ENCODE measurements at places on chromosomes 7 and 10.

DNA sequence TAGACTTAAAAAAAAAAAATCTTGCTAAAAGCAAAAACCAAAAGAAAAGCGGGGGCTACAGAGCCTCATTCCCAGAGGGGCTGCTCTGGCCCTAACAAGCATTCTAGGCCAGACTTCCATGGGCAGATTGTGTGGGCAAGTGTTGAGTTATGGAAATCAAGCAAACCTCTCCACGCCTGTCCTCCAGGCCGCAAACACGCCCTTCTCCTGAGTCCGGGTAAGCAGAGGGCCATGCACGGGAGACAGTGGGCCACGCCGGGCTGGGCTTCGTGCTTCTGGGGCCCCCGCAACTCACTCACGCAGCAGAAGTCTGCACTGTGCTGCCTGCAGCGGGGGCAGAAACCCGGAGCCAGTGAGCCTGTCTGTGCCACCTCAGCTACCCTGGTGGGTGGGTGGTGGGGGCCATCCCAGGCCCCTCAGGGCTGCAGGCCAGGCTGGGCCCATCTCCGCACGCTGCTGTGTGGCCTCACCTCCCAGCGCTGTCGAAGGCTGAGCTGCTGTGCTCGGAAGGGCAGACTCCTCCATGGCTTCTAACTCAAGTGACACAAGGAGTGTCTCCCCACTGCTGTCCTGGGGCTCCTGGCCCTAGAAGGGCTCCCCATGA lies 125.6 kb downstream of the FAM53B start:
- DNase-seq: no peak

DNA sequence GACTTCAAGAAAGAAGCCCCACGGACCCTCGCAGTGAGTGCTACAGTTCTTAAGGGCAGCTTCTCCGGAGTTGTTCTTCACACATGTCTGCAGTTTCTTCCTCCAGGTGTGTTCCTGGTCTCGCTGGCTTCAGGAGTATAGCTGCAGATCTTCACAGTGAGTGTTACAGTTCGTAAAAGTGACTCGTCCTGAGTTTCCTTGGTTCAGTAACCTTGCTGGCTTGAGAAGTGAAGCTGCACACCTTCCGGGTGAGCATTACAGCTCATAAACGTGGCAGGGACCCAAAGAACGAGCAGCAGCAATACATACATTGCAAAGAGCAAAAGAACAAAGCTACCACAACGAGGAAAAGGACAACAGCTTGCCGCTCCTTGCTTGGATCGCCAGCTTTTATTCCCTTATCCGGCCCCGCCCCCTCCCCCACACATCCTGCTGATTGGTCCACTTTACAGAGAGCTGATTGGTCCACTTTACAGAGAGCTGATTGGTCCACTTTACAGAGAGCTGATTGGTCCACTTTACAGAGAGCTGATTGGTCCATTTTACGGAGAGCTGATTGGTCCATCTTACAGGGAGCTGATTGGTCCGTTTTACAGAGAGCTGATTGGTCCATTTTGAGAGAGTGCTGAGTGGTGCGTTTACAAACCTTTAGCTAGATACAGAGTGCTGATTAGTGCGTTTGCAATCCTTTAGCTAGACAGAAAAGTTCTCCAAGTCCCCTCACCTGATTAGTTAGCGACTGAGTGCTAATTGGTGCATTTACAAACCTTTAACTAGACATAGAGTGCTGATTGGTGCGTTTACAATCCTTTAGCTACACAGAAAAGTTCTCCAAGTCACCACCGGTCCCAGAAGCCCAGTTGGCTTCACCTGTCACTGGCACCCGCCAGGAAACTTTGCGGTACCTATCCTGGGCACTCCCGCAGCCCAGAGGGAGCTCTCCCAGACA lies 165.3 kb downstream of the AGMO start:
- DNase-seq: no peak

GRCh38 chr10:104899779-104900178 lies 258.7 kb downstream of the SORCS3 start:
- DNase-seq: no peak

DNA sequence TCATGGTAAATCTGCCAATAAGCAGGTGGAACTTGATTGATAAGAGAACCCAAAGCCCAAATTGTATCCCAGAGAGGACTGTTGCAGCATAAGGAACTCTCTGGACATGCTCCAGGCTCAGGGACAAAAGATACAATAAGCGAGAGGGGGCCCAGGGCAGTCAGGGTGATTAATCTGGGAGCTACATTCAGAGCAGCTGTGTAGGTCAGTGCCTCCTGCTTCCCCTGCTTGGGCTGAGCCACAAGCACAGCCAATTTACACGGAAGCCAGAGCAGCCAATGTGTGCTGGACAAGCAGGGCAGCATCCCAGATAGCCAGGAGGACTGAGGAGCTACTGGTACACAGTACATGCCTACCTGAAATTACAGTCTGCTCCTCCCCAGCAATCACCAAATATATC lies 24.2 kb downstream of the MYPN start:
- no peak for DNase-seq

DNA sequence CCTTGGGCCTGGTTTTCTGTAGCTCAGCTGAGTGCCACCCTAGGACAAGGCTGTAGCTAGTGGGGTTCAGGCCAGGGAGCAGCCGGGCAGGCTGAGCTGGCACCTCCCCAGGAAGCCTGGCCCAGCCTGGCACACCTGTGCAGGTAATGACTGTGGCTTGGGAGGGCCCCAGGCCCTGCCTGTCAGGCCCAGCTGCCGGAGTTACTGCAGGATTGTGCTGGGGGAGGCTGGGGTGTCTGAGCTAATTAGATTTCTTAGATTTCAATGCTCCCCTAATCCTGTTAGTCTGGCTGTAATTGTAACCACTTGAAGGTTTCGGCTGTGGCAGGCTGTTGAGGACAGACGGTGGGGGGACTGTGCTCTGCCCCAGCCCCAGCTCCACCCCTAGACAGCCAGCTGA lies 6.0 kb downstream of the ZMIZ1 start:
- no peak for DNase-seq

DNA sequence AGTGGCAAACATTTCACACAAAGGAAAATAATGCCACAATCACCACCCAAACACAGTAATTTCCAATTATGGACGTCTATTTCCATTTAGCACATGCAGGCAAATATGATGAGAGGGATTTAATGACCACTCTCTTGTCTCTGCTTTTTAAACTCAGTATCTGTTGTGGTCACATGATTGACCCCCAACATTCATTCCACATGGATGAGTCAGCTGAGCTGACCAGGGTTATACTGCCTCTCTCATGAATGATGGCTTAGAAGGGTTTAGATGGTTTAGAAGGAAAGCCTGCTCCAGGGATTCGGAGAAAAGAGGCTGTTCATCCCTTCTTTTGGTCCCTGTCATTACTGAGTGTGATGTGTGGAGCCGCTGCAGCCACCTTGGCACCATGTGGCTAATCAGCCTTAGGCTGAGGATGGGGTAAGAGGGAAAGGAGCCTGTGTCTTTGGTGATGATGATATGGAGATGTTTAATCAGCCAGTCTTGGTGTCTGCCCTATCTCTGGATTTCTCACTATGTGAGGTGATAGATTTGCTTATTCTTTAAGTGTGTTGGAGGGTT lies 38.2 kb upstream of the JAKMIP3 start:
- no peak for DNase-seq

- DNase-seq: no peak
Measured at GRCh38 chr7:74093671-74094223, 10.1 kb downstream of the LIMK1 start.

DNA sequence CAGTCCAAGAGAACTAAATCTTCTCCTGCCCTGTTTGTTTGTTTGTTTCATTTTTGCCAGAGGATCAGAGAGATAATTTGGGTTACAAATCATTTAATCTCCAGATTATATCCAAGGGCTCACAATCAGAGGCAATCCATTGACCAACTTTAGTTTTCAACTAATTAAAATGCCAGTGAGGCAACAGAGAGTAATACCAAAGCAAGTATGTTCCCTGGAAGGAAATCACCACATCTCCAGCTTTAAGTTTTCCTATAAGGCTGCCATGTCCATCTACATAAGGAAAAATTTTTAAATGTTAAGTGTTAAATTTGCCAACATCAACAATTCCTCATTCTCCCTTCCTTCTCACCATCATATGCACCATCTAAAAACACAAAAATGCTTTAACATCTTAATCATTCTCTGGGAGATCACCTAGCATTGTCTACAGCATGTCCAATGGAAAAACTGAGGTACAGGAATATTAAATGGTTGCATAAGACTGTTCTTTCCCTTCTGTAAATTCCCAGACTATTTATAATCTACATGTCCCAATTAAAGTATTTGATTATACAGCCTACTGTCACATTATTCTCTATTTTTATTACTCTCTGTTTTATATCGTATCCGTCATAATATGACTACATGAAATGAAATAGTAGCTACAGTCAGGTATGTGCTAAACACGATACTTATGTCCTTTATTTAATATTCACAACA lies 14.1 kb downstream of the USP54 start:
- no peak for DNase-seq

DNA sequence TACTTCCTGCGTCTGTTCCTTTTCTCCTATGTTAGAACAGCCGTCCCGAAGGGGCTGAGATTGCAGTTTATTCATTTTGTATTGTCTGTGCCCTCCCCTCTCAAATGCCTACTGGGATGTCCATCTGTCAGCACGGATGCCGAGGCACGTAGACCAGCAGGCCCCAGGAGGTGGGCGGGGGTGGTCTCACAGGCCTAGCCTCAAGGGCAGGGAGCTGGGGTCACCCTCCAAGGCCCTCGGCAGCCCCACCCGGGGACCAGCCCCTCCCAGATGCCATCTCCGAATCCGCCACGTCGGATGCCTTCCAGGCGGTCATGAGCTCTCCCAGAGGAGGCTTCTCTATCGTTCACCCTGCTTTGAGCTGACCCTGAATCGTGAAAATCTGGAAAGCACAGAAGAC lies 59.7 kb downstream of the ELFN1 start:
- no peak for DNase-seq

- no peak for DNase-seq
Measured at GRCh38 chr7:13748998-13749397, 240.5 kb downstream of the ETV1 start.

DNA sequence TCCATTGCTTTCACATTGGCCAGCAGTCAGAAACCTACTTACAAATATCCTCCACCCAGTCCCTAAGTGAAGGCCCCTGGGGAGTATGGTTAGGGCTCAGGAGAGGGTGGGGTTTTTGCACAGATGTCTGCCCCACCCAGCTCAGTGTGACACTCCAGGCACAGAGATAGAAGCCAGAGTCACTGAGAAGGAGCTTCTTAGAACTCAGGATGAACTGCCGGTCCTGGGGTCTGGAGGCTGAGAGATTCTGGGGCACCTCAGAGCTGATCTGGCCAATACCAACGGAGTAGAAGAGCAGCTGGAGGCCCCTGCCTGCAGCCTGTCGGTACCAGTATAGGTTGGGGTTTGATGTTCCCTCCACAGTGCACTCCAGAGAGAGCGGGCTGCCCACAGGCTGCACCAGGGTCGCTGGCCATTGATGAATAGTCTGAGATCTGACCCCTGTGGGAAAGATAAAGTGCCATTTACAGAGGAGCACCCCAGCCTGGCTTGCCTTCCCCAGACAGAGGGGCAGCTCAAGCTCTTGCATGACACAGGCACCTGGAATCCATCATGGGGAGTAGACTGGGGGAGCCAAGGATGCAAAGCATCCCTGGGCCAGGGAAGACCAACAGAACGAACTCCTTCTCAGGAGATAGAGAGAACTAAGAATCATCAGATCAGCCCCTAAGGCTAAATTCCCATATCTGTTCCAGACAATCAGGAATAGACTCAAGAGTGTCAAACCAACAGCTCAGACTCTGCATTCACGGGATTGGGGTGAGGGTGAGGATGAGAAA lies 41.9 kb downstream of the PRSS2 start:
- DNase-seq: no peak

- DNase-seq: no peak
Measured at GRCh38 chr10:8437896-8438295, 383.4 kb downstream of the GATA3 start.

- DNase-seq: no peak
Measured at GRCh38 chr10:119288574-119289001, 81.2 kb downstream of the GRK5 start.

DNA sequence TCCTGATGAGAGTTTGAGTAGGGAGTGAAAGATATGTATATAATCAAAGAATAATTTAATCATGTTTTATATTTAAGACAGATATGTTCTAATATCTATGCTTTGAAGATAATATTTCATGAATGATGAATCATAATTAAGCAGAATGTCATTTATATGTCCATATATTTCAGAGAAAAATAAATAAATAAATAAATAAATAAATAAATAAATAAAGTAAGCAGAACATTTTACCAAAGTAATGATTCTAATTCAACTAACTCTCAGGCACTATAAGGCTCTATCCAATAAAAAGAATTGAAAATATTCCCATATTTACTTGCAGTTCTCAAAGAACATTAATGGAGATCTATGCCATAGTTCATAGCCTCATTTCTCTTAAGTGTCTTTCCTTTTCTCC lies 36.0 kb downstream of the AGR3 start:
- no peak for DNase-seq

- DNase-seq: no peak
Measured at GRCh38 chr7:18706670-18707069, 211.1 kb downstream of the HDAC9 start.

GRCh38 chr7:112929421-112929820 lies 139.2 kb upstream of the TMEM168 start:
- DNase-seq: no peak

DNA sequence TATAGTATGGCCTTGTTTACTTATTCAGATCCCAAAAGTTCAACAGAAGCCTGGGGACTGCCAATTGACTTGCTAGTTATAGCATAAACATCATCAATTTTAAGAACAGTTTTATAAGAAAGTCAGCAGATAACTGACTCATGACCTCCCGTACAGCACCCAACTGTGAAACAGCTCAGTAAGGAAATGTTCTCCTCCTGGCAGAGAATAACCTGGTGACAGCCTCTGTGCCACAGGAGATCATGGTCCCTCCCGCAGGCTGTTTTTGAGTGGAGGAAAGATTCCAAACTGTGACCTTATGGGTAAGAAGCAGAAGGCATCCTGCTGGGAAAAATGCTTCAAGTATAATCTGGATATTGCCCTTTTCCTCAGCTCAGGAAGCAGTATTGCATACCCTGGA lies 182.5 kb downstream of the SEMA3D start:
- DNase-seq: no peak

GRCh38 chr10:36421992-36422391 lies 703.4 kb upstream of the ANKRD30A start:
- DNase-seq: no peak

DNA sequence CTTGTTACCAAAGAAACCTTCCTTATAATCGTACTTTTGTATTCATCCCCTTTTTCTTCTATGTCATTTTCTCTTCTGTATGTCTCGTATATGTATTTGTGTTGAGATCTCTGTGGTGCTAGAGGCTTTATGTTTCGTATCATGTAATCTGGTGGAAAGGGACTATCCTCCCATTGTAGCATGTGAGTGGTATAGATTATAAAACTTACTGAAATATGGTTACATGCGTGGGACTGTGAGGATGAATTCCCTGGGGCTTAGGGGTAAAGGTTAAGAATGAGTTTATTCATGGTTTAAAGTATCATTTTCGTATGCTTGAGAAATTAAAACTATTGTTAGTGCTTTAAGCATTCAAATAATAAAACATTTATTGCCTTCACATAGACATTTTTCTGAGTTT lies 141.9 kb downstream of the ANKRD7 start:
- no peak for DNase-seq

Measured in HuH-7 (cell line).